ENCODE measurements at places on chromosomes 3 and 15. TPM values are rescaled to one million over a fixed set of nuclear protein-coding genes. Genes with fewer than 3 reads are reported as not detected.

DNA sequence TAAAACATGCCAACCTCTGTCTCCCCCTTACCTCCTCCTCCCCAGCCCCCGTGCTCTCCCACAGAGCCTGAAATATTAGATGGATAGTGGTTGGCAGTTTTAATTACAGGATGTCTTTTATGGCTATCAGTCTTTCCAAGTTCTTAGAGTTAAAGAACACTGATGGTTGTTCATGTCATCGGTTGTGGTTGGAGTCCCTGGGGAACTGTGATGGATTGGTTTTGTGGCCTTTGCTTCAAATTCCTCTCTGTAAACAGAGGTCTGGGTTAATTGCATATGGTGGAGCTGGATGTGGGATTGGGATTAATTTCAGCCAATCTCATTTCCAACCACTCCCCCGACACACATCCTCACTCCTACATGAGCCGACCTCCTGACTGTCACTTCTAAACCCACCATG is 164.5 kb upstream of the PROK2 start:
- no peak for DNase-seq

DNA sequence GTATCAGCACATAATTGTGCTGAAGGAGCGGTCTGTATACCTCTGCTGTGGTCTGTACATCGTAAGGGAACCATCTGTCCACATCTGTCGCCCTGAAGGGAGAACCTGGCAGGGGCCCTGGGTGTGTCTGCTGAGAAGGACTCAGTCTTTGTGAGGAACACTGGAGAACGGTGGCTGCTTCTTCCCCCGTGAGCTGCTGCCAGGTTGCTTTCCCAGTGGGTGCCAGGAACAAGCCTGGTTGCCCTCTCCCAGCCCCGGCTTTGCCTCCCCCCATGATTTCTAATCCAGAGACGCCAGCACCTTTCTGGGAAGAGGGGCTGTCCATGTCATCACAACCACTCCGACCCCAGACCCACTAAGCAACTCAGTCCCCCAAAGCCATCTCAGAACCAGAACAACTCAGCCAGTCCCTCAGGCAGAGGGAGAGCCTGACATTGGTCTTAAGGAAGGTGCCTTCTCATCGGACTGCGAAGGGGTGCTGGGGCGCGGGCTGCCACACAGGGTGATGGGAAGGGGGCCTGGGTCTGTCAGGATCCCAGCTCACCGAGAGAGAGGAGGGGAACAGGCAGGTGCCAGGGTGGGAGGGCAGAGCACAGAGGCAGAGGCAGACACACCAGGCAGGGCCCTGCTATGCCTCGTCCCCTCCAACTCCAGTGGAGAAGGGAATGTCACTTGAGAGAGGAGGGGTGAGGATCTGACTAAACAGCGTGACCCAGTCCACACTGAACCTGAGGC is 8.5 kb downstream of the TNK2 start:
- DNase-seq, result peak; percentile 19

CRTAP gene
- total RNA-seq, result 360 TPM

DNA sequence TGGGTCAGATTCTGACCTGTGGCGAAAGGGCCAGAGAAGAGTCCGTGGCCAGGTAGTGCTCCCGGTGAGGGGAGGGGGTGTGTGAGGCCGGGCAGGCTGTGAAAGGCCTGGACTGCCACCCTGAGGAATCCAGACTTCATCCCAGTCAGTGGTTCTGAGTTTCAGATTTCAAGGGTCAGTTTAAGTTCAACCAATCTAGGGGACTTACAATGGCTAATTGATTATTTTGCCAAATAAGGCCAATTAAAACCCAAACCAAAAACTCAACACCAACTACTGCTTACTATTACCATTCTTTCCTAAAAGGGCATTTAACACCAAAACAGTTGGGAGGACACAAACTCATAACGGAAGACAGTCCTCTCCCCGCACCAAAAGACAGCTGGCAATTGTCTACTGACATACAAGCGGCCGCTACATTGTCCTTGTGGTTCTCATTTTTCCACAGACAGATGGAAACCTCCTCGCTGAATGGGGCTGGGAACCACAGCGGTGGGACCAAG is 30.5 kb downstream of the TMEM44 start:
- DNase-seq, result peak; percentile 49

DNA sequence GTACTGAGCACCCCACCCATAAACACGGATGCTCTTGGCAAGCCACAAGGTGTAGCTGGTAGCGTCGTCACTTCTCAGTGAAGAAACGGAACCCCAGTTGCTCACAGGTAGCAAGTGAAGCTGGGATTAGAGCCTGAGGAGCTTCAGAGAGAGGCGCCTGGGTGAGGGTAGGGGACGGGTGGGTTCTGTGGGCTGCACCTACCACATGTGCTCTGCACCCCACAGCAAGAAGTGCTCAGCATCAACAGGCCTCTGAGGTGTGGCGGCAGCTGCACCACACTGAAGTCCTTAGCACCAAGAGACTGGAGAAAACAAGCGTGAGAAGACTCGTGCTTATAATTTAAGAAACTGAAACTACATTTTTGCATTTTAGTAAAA is 9.8 kb downstream of the MAP6D1 start:
- DNase-seq, result no peak

- no peak for DNase-seq
Observed at GRCh38 chr3:380801-381200, 184.2 kb downstream of the CHL1 start.

- peak; percentile 97 for DNase-seq
Observed at GRCh38 chr15:77821188-77821958, 188.7 kb upstream of the LINGO1 start.

CEMIP gene
- 687 TPM for total RNA-seq

DNA sequence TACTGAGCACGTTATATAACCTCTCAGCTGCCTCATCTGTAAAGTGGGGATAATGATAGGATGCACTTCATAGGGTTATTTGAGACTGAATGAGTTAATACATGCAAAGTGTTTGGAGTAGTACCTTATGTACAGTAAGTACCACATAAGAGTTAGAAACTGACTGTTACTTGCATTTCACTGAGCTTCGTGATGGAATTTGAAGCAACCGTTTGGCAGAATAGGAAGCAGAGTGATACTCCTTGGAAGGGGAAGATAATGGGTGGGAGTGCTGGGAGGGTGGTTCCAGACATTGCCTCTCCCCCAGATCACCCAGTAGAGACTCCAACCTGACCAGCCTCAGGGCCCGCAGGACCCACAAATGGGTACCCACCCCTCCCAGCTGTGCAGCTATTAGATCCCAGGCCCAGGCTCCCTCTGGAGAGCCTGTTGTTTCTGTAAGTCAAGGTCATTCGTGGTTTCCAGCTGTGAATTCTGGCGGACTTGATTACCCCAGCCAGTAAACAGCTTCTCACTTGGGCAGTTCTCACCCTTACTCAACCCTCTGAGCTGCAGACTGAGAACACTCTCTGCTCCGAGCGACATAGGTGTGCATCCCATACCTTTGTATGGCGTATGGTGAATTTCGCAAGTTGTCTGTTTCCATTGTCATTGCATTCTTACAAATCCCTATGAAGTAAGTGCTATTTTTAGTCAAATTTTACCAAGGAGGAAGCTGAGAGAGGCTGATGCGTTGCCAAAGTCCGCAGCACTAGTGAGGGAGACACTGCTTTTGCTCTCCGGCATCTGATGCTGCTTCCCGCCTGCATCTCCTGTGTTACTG is 11.1 kb downstream of the ALPK3 start:
- DNase-seq, result peak; percentile 76

DNA sequence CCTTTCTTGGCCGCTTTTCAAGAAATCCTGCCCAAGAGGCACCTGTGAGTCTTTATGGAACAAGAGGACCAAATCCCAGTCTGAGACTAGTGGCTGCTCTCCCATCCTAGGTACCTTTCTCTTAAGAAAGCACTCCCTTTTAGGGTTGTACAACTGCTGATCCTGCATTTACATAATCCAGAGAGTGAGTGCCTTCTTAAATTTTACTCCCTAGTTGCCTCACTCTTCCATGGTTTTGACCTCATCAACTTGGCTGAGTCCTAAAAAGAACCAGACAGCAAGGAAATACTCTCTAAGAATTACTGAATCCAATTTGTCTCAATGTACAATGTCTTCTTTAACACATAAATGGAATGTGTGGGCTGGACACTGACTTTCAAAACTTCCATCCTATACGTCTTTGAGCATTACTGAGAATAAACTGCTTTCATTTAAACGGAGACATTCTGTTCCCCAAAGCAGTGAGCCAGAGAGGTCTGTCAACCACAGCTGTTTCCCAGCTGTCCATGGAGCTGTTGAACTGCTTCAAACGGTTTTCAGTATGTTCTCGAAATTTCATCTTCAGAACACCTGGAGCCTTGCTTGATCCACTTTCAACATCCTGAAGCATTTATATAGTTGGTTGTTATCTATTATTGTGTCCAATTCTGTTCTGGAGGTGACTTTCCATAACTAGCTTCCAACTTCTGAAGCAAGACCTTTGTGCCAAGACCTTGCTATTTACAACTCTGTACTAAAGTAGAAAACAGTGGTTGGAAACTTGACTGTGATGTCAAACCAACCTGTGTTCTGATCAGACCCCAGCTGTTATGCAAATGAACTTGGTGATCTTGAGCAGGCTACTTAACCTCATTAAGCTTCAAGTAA is 179.1 kb downstream of the SLC9A9 start:
- no peak for DNase-seq

GRCh38 chr15:72758182-72758581 is 25.4 kb downstream of the ADPGK start:
- DNase-seq, result peak; percentile 93

GRCh38 chr15:61659566-61660190 is 400.6 kb downstream of the VPS13C start:
- no peak for DNase-seq

- DNase-seq, result no peak
Observed at GRCh38 chr3:170368921-170369320, 11.4 kb downstream of the SKIL start.

JMJD7 gene
- total RNA-seq, result 1.2 TPM

IQGAP1 gene
- 259 TPM for total RNA-seq

- DNase-seq, result no peak
Observed at GRCh38 chr3:188993181-188993580, 178.6 kb upstream of the TPRG1 start.

GRCh38 chr3:58955308-58955707 is 94.5 kb downstream of the CFAP20DC start:
- DNase-seq, result no peak

MED12L gene
- total RNA-seq, result 2.2 TPM

DNA sequence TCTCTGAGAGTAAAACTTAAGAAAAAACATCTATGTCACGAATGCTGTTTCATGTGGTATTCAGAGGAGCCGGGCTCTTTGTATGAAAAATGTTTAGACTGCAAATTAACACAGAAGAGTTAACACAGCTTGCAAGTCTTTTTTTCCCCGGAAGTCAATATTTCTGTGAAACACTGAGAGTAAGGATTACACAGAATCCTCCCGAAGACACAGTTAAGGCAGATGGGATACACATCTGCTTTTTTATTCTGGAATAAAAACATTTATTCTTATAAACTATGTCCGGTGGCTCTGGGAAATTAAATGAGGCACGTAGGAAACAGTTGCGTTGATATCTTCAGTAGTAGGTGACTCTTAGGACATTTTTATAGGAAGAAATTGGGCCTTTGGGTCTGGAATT is 180.6 kb downstream of the PTPRG start:
- DNase-seq, result no peak

GRCh38 chr3:4985330-4986174 is 6.3 kb downstream of the BHLHE40 start:
- DNase-seq, result no peak

DNA sequence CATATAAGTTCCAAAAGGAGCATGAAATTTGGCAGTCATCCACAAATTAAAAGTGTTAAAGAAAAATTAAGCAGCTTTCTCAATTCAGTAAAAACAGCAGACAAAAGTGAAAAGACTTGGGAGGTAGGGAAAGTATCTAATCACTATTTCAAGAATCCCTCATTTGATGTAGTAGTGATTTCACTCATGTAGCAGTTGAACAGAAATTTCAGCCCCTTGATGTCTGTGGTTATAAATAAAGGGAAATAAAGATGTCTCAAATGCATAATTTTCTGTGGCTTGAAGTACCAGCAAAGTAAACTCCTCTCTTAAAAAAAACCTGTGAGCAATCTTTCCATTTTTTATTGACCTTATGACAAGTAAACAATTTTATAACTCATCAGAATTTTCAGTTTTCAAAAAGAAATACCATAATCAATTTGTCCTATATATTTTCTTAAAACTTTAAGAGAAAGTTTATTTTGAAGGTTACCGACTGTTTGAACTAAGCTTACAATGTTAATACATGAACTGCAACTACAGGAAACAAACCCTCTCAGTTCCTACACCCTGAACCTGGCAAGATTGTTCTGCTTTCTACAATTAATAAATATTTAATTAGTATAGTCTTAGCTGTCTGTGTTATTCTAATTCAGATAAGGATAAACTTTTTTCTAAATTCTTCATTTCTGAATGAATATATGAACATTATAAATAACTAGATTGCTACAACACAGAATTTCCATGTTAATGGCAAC is 94.2 kb downstream of the CBLB start:
- DNase-seq, result no peak

GRCh38 chr15:88394553-88395145 is 72.5 kb downstream of the MRPL46 start:
- peak; percentile 80 for DNase-seq

MYZAP gene
- total RNA-seq, result not detected

- no peak for DNase-seq
Observed at GRCh38 chr3:141489203-141489602, 2.4 kb downstream of the RASA2 start.

DNA sequence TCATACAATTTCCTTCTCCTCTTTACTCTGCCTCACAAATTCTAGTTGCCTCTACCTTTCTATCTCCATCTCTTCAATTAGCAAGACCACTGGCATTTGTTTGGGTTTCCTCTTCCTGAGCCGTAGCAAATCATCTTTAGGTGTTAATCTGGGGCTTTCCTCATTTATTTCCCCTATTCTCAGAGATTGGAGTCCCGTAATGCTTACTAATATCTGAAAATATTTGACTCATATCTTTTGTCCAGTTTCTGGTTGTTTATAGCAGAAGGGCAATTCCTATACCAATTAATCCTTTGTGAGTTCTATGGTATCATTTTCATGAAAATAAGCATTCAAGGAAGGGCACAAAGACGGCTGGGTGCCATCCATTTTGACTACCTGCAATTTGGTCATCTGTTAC is 103.7 kb downstream of the NR2E3 start:
- no peak for DNase-seq

PML gene
- total RNA-seq, result 50.7 TPM

GRCh38 chr15:80932989-80933388 is 56.6 kb downstream of the MESD start:
- no peak for DNase-seq

GRCh38 chr15:70042553-70043214 is 55.0 kb downstream of the TLE3 start:
- no peak for DNase-seq

GRCh38 chr3:106004137-106004681 is 135.4 kb upstream of the CBLB start:
- peak; percentile 47 for DNase-seq

- peak; percentile 95 for DNase-seq
Observed at GRCh38 chr3:11136830-11137626, 17.3 kb upstream of the HRH1 start.

GRCh38 chr3:10707400-10708215 is 108.4 kb upstream of the SLC6A11 start:
- DNase-seq, result no peak

GRCh38 chr3:140062461-140062860 is 127.5 kb downstream of the CLSTN2 start:
- DNase-seq, result no peak

All from osteoblast (primary cell).